Amniotic epithelial cell (primary cell): ENCODE measurements at places on chromosomes 5 and 9.

- DNase-seq, result no peak
Measured at GRCh38 chr5:174446988-174447387, 277.4 kb upstream of the MSX2 start.

- no peak for DNase-seq
Measured at GRCh38 chr9:97966493-97966892, 16.6 kb upstream of the ANP32B start.

GRCh38 chr5:135480511-135480910 is 28.4 kb upstream of the TIFAB start:
- DNase-seq, result no peak

GRCh38 chr5:77080905-77081304 is 6.2 kb downstream of the ZBED3 start:
- no peak for DNase-seq

DNA sequence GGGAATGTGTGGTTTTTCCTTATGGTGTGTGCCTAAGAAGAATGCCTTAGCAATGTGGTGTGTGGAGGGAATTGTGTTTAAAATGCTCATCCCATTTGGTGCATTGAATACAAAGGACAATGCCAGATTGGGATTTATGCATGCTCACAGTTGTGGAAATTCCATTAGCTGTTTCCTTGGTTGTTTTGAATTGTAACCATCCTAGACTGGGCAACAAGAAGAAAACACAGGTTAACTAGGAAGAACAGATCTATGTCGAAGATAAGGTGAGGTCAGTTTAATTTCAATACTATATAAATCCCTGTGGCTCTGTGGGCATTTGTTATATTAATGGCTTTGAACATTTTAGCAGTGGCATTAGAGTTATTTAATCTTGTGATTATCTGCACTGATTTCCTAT is 266.8 kb downstream of the MAT2B start:
- DNase-seq, result no peak

DNA sequence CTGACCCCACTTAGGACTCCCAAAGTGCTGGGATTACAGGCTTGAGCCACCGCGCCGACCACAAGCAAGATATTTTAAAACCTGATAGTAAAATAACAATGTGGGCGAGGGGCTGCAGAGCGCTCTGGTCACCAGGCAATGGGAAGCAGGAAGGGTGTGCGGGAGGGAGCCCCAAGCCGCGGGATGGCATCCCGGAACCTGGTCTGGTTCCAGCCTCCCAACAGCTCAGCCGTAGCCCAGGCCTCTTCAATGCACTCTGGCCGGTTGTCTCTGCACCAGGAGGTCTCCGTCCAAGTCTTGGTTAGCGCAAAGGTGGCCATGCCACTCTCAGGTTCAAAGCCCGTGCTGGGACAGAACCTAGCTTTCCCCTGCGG is 694 bp upstream of the UAP1L1 start:
- DNase-seq, result no peak

DNA sequence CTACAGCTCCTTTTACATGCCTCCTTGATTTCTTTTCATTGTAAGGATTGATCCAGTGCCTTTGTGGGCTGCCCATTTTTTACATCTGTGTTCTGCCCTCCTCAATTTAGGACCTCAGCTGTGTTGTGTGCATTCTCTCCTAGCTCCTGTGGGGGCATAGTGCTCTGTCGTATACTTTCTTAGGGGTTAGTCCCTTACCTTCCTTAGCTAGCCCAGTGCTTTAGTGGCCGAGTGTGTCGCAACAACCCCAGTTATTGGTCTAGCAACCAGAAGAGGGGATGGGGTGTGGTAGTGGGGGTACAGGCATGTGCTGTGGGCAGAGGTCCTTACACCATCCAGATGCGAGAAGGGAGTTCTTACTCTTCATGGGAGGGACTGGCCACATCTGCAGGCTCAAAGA is 12.1 kb downstream of the MTRR start:
- DNase-seq, result no peak

GRCh38 chr5:66442951-66443445 is 153.2 kb upstream of the MAST4 start:
- DNase-seq, result peak; percentile 75

DNA sequence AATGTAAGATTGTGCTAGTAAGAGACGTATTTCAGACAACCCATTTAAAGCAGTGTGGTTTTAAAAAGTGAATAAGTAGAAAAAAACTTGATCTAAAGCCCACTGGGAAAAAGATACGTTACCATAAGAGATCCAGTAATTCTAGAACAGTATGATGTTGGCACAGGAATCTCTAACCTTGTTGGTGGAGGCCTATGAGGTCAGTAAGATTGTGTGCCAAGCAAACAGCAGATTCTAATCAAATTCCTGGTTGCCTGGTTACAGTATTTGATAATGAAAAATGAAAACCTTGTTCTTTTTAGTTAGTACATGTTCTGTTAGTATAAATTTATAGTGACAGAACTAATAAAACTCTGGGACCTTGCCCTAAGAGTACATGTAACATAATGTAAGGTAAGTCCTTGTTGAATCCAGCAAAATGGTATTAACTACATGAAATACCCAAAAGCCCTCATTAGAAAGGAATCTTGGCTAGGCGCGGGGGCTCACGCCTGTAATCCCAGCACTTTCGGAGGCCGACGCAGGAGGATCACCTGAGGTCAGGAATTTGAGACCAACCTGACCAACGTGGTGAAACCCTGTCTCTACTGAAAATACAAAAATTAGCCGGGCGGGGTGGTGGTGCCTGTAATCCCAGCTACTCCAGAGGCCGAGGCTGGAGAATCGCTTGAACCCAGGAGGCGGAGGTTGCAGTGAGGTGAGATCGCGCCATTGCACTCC is 33.2 kb upstream of the DMXL1 start:
- peak; percentile 32 for DNase-seq

DNA sequence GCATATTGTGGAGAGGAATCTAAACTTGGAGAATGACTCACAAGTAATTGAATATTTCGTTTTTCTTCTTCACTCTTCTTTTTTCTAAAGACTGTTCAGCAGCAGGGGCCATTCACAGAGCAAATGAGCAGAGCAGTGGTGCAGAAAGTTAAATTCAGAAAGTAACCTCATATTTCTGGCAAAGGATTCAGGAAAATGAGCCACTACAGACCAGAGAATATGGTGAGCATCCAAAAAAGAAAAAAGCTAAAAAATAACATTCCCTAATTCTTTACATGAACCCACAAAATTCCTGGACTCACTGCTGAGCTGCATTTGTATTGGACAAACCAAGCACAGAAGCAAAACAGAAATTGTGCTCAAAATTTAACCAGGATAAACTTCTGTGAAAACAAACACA is 1486.8 kb upstream of the C9orf72 start:
- no peak for DNase-seq

- DNase-seq, result peak; percentile 12
Measured at GRCh38 chr9:21154018-21154608, 12.3 kb downstream of the IFNA21 start.

GRCh38 chr5:147464211-147464610 is 45.7 kb downstream of the DPYSL3 start:
- peak; percentile 69 for DNase-seq

- no peak for DNase-seq
Measured at GRCh38 chr9:97179616-97180015, 127.8 kb upstream of the CCDC180 start.

DNA sequence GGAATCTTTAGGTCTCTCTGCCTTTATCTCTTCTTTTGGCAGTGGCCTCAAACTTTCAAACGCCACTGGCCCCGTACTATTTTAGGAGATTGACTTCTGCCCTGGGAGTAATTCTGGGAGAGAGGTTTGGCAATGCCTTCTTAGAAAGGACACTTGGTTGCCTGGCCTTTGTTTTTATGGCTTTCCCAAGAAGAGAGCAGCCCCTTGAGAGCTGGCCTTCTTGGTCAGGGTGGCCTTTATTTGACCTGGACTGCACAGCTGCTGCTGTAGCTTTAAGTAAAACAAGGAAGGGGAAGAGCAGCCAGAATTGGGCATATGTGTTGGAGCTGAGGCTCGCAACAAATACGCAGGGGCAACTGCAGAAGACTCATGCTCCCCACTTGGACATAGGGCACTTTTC is 60.8 kb downstream of the PTPN3 start:
- no peak for DNase-seq

- no peak for DNase-seq
Measured at GRCh38 chr5:91865915-91866314, 482.8 kb upstream of the ARRDC3 start.

GRCh38 chr5:116509483-116510244 is 65.0 kb downstream of the SEMA6A start:
- no peak for DNase-seq

DNA sequence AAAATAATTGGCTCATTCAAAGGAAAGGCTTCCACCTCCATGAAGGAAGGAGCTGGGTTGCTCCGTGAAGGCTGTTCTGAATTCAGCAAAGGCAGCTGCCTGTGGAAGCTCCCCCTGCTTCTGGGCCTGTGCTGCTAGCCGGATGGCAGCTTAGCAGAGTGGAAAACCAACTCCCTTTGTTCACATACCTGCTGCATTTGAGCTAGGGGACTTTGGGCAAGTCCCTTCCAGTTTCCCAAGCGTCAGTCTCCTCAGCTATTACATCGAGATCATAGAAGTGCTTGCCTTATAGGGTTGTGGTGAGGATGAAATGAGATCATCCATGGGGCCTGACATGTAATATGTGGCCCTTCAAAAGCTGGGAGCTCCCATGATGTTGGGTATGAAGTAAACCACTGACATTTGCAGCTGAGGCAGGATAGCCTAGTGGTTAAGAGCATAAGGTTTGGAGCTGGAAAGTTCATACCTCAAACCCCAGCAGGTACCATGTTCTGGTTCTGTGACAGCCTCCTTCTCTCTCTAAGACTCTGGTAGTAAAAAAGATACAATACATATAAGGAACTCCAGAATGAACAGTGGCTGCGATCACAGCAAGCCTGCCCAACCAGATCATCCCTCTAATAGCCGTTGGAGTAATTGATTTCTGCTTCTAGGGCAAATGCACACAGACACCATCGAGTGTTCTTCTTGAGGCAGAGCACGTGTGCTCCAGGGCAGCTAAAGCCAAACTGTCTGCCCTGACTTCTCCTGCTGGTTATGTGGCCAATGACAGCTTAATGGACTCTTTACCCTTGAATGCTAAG is 11.0 kb upstream of the DENND1A start:
- DNase-seq, result no peak

- no peak for DNase-seq
Measured at GRCh38 chr9:105194234-105194633, 50.2 kb upstream of the SLC44A1 start.

DNA sequence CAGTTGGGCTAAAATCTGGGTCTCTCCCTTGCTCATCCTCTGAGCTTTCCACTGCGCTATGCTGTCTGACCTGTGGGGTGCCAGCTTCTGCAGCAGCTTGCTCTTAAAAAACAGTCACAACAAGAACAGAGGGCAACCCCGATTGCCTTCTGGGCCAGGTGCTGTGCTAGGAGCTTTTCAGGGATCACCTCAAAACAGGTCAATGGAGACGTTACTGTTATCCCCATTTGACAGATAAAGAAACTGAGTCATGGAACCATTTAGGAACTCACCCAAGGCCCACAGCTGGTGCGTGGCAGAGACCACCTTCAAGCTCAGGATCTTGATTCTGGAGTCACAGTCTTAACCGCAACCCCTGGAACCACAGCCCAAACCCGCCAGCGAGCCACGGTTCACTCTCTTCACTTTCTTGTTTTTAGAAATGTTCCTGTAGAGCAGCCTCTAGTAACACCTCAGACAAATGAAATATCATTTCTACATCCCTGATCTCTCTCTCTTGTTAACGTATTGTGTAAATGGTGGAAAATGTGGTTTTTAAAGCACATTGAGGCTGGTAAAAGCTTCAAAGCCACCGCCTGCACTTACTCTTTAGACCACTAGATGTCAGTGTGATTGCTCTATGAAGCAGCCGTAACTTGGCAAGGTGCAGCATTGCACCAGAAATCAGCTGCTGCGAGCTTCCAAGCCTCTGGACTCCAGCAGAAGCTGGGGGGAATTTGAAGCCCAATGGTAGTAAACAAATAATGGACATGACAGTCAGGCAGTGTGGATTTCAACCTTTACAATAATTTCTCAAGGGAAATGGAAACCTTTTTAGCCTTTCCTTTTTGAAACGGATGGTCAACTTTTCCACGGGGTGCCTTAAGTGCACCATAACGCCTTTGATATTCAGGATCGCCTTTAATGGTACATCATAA is 1.7 kb downstream of the FYB1 start:
- DNase-seq, result peak; percentile 76

GRCh38 chr5:34684281-34684979 is 28.3 kb downstream of the RAI14 start:
- DNase-seq, result peak; percentile 54

DNA sequence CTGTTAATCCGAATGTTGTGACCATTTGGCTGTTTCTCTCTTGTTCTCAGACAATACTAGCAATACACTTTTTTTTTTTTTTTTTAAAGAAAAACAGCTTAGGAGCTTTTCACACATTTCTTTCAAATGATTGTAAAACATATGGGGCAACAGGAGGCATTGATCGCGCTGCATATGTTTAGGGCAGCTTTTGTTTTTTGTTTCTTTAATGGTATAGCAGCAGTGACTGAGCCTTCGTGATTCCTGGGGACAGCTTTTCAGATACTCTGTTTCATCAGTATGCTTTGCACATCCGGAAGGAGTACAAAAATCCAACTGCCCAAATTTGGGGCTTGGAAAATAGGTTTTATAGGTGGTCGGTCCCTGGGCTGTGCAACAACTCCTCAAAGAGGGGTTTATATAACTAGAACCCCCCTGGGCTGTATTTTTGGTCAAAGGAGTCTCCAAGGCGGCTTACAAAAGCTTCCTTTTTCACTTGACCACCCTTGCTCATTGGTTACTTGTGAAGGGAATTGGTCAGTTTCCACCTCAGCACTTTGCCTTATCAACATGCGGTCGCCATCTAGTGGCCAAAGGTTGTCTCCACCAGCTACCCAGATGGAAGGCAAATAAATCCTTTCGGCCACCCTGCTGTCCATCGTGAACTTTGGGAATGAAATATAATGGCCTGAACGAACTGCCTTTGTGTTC is 91.8 kb downstream of the PDE6A start:
- DNase-seq, result peak; percentile 76

DNA sequence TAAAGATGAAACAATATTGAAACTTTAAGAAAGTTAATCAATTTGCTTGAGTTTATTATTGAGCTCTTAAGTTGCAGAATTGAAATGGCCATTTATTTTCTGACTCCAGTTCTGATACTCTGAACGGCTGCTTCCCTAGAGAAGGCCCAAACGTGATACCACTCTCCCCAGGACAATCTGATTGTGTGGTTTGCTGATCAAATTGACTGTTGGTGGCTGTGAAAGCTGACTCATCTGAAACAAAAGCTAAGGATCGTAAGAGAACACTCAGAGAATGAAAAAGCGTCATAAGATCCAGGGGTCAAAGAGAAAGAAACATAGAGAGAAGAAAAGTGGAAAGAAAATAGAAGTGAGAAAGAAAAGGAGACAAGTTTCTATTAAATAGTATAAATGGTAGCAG is 147.2 kb downstream of the IZUMO3 start:
- no peak for DNase-seq

- DNase-seq, result no peak
Measured at GRCh38 chr9:18865542-18865941, 167.5 kb downstream of the SAXO1 start.

GRCh38 chr9:86947146-86948073 is at the start of gene GAS1:
Gene GAS1, minus strand, starts transcription at chr9:86947506. Its CDS starts 727 bp downstream, at chr9:86946779.
- peak; percentile 99 for DNase-seq

GRCh38 chr9:91158286-91158685 is 203.4 kb downstream of the AUH start:
- DNase-seq, result peak; percentile 44
